ENCODE measurements at places on chromosomes 13 and 19.

- no peak for DNase-seq
Observed at GRCh38 chr13:111917901-111918300, 149.0 kb upstream of the SOX1 start.

DNA sequence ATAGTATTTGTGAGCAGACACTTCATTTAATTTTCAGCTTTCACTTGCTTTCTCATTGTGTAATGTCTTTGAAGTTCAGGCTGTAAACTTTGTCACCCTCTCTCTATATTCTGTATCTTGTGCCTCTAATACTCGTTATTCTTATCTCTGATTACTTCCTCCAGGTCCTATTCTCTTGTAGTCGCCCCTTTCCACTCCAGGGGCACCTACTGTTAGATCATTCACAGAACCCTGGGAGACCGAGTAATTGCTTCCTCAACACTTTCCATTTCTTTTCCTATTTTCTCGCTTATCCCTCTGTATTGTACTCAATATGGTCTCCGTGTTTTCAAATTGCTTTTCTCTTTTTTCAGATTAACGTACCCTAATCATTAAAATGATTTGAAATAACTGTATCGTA is 93.9 kb upstream of the TDRD3 start:
- no peak for DNase-seq

DNA sequence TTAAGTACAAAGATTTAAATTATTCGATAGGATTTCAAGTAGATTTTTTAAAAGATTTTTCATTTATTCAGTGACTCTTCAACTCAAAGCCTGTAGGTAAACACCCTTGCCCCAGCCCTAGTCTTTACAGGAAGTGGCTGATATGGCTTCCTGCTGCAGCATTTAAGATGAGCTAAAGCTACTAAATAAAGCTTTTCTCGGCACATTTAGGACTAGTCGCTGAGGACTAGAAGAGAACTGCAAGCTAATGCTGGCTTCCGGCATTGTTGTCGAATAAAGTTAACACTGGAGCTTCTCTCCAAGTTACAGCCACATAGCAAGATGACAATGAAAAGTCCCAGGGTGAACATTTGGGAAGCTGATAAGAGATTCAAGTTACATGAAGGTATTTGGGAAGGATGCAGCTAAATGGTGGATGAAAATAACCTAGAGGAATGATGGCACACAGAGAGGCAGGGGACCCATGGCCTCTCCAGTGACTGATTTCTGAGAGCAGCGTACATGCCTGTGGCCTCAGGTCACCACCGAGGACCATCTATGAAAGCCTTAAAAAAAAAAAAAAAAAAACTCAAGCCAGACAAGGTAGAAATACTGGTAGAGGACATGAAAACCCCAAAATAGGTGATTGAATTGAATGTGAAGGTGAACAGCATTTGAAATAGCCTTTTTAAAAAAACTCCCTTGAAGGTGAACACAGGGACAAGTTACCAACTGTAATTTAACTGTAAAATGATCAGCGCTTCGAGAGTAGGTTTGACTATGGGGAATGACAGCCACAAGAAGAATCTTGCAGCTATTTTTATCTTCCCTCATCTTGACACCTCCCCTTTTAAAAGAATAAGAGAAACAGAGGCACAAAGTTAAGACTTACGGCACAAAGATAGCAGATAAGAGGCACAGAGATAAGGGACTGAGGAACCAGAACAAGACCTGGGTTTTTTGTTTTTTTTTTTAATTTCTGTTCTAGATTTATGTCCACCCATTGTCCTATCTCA is 155.4 kb downstream of the DCT start:
- no peak for DNase-seq

GRCh38 chr13:46665633-46666482 is 112.9 kb downstream of the LRCH1 start:
- DNase-seq: no peak

GRCh38 chr13:29679396-29680053 is 84.0 kb upstream of the SLC7A1 start:
- DNase-seq: no peak

DNA sequence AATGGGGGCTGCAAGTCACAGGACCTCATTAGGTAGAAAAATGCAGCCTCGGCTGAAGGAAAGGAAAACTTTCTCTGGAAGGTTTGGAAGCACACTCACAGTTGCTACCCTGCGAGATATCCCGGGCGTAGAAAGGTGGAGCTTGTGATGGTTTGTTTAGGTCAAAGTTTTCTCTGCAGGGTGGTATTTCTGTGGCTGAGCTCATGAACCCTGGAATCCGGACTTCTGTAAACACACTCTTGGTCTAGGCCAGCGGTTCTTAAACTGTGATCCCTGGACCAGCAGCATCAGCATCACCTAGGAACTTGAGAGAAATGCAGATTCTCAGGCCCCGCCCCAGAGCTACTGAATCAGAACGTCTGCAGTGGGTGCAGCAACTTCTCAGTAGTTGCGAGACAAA is 3.3 kb upstream of the SLC15A1 start:
- no peak for DNase-seq

GRCh38 chr13:112869202-112870050 is 99.6 kb upstream of the MCF2L start:
- DNase-seq: no peak

GRCh38 chr19:49327878-49328544 is 3.0 kb upstream of the SLC6A16 start:
- DNase-seq: no peak

DNA sequence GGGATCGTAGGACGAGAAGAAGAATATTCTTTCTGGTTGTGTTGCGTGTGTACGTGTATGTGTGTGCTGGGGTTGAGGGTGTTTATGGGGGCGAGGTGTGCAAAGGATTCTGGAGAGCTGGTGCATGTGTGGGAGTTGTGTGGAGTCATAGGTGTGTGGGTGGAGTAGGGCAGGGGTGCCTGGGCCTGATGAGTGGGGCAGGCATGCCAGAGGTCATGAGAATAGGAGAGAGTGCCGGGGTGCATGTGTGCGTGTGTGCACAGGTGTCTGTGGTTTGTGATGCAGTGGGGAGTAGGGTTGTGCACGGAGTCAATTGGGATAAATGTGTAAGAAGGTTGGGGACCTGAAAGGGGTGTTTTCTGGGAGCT is 649 bp downstream of the TMEM91 start:
- DNase-seq: no peak

- no peak for DNase-seq
Observed at GRCh38 chr13:32881074-32881776, 135.0 kb upstream of the KL start.

- DNase-seq: peak; percentile 65
Observed at GRCh38 chr13:98523455-98524102, 53.3 kb downstream of the STK24 start.

GRCh38 chr13:31042049-31042448 is 109.6 kb downstream of the TEX26 start:
- no peak for DNase-seq
